NAMALWA (cell line): ENCODE measurements at places on chromosomes 4 and X.

DNA sequence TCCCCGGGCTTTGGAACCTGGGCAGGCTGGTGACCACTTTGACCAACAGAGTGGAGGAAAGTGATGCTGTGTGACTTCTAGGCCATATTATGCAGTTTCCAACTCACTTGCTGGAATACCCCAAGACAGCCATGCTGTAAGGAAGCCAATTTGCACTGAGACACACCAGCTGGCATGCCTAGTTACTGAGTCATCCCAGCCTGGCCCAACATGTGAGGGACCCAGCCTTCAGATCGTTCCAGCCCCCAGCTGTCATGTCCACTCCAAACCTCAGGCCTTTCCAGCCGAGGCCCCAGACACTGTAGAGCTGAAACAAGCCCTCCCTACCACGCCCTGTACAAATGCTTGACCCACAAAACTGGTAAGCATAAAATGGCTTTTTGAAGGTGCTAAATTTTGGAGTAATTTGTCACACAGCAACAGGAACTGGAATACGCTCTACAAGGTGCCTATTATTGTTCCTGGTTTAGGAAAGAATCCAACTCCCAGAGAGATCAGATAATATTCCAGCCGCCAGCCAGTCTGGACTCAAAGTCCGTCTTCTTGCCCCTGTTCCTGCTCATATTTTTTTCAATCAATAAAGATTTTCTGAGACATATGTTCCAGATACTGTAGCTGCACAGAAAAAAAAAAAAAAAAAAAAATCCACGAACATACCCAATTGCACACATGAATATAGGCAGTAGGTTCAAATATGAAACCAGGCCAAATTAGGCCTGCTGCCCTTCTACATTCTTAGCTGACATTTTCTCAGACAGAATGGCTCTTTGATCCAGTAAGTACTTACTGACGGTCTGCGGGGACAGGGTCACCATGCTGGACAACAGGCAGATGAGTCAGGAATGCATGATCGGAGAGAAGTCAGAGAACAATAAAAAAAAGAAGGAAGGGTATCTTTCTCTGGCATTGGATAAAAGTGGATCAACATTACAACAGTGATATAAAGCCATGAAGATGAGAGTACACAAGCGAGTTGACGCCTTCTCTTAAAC lies 35.1 kb downstream of the SH3KBP1 start:
- no peak for DNase-seq

GRCh38 chr4:128823025-128823661 lies 13.6 kb downstream of the JADE1 start:
- DNase-seq, result no peak

GRCh38 chr4:154485127-154485773 lies 6.3 kb downstream of the DCHS2 start:
- peak; percentile 24 for DNase-seq

- no peak for DNase-seq
These were observed 33.7 kb upstream of the STX18 start for GRCh38 chr4:4575284-4576211.

GRCh38 chr4:1154126-1154522 lies 18.3 kb downstream of the SPON2 start:
- no peak for DNase-seq

- no peak for DNase-seq
These were observed 21.6 kb downstream of the PCDH18 start for GRCh38 chr4:137510557-137511265.

DNA sequence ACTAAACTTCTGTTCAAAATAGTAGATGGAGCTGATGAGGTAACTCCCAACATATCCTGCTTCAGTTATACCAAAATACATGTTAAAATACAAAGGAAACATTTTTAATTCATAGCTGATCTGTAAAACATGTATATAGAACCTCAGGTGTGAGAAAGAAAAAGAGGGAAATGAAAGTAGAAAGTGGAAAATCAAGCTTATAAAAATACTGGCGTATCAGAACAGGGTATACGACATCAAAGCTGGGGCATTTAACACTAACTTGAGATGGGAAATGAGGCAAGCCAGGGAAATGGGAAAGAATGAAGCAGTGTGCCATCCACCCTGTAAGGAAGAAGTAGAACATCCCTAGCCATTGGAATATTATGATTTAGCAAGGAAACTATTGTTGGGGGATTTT lies 767.5 kb downstream of the DMD start:
- DNase-seq, result peak; percentile 23

DNA sequence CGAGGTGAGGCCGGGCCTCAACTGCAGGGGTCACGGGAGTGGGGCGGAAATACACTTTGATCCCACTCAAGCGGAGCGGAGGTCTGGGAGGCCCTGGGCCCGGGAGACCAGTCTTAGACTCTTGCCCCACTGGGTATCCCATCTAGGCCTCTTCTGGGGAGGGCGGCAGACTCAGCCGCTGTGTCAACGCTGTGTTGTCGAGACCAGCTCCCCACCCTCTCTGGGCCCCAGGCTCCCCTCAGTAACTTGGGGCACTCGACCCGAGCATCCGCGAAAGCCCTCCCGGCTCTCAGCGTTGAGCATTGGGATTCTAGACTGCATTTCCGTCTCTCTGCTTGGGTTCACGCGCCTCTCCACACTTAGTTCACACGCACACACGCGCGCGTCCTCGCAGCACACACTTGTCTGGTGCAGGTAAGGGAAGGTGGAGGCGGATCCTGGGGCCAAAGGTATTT lies 1.7 kb downstream of the NKX3-2 start:
- DNase-seq, result no peak

- no peak for DNase-seq
These were observed at the start of gene DCHS2 for GRCh38 chr4:154491341-154492271. Gene DCHS2 (minus strand): TSS chr4:154491799. CDS start chr4:154491355, 444 bp downstream.

- no peak for DNase-seq
These were observed 26.7 kb downstream of the TBC1D9 start for GRCh38 chr4:140729344-140730049.

GRCh38 chr4:186719925-186720694 lies 3.5 kb downstream of the FAT1 start:
- peak; percentile 54 for DNase-seq

DNA sequence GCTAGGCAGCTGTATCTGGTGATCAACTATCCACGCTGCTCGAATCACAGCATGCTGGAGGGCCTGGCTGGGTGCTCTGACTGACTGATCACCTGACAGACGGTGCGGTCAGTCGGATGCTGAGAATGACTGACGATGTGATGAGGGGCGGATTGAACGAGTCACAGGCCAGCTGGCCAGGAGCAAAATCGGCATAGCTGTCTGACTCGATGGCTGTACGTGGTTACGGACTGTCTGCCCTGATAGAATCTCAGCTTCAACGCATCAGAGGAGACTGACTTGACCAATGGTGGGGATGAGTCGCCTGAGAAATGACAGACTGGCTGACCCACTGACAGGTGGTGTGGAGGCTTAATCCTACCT lies 1.0 kb upstream of the SUV39H1 start:
- no peak for DNase-seq

GRCh38 chr4:151417766-151418376 lies 8.9 kb downstream of the FHIP1A start:
- DNase-seq, result no peak

GRCh38 chrX:73868916-73869315 lies 305.9 kb downstream of the CHIC1 start:
- no peak for DNase-seq

DNA sequence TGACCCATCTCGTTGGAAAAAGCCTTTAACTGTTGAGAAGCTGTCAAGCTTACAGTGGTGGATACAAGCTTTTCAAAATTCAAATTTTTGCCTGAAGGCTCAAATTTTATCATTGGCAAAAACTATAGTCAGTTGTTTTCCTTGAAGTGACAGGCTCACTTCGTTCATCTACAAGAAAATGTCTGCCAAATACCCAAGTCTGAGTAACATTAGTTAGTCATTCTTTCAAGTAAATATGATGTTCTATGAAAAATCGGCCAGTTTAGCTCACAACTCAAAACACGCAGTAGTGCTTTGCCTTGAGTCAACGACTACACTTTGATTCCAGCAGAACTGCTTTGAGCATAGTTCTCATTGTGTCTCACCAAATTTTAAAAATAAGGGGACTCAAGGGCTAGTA lies 170.3 kb upstream of the MAMLD1 start:
- no peak for DNase-seq

GRCh38 chr4:77148078-77148477 lies 8.9 kb upstream of the CCNG2 start:
- no peak for DNase-seq

GRCh38 chr4:11334887-11335286 lies 93.8 kb downstream of the HS3ST1 start:
- DNase-seq, result no peak

- DNase-seq, result no peak
These were observed 750.5 kb downstream of the FAM133A start for GRCh38 chrX:94424456-94424855.

DNA sequence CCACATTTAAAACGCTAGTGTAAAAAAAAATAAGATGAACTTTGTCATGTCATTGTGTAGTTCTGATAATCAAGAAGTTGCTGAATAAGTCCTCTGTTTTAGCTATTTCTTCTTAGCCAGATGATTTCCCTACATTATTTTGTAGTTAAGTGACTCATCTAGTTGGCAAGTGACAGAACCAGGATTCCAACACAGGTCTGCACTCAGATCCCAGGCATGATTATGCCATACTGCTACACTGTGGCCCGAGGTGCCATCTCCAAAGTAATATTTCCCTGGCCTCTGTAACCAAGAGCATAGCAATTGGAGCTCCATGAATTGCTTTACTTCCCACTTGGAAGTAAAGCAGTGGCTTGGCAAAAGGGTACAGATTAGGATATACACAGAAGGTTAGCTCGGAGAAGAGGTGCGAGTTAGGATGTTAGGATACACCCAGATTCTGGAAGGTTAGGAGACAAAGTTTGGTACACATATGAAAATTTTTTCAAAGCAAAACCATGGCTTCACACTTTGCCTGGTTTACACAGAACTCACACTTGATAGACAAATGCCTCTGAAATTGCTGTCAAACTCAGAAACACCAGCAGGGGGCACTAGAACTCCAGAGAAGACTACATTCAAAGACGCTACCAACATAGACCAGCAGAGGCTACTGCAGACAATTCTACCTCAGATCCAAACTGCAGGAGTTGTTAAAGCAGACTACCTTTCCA lies 41.4 kb downstream of the SRPX2 start:
- DNase-seq, result peak; percentile 81

DNA sequence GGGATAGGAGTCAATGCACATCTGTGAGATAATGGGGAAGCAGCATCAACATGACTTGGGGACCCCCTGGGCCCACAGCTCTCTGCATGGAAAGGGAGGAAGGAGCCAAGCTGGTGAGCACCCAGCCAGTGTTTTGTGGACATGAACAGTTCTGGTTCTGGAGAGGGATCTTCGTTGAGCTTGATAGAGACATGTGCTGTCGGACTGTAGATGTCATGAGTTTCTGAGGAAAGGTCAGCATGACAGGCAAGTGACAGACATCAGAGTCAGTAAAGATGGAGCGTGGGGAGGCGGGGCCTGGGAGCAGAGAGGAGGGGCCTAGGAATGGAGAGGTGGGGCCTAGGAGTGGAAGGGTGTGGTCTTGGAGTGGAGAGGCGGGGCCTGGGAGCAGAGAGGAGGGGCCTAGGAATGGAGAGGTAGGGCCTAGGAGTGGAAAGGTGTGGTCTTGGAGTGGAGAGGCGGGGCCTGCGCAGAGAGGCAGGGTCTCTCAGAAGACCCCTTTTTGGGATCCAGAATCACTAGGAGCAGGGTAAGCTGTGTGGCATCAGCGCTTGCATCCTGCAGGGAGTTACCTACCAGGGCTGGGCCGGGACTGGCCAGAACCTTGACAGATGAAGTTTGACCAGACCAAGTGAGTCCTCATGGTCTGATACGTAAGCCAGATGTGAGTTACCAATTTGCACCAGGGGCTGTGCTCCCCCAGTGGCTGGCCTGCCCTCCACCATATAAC lies 33.7 kb downstream of the PIGG start:
- DNase-seq, result peak; percentile 39

DNA sequence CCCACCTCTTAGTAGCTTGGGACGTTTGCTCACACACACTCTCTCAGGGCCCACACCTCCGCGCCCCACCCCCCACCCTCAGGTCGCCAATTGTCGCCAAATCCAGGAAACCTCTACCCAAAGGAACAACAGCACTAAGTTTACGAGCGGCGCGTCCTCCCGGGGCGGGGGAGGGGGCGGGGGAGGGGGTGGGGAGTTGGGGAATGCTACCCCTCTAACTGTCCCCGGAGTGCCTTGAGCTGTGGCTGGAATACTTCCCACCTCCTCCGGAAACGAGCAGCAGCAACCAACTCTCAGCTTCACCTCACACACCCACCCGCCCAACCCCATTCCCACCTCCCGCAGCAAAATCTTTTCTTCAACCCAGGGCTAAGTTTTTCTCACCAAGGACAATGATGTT lies 135.6 kb upstream of the ZIC3 start:
- no peak for DNase-seq

- DNase-seq, result no peak
These were observed 16.1 kb downstream of the TNIP3 start for GRCh38 chr4:121148000-121148399.

- no peak for DNase-seq
These were observed 55.0 kb downstream of the PRPS1 start for GRCh38 chrX:107683124-107683895.

GRCh38 chr4:49032440-49033161 lies 46.5 kb downstream of the CWH43 start:
- DNase-seq, result peak; percentile 62

- no peak for DNase-seq
These were observed 63.8 kb downstream of the FAM47B start for GRCh38 chrX:35006361-35006760.

- DNase-seq, result no peak
These were observed 1181.1 kb upstream of the PCDH7 start for GRCh38 chr4:29538889-29539646.

DNA sequence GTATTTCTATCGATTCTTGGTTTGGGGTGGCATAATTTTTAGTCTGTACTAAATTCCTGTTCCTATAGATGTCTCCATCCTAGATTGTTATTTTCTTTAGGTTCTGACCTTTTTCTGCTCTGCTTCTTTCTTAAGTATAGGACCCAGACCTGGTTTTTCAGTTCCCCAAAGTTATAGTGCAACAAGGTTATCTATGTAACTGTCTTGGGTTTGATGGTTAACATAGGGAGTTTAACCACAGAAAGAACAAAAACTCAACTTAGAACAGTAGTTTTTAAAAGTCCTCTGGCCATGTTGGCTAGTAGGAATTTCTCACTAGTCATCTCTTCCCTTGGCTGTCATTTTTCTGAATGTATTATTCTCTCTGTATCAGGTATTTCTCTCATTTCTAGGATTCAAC lies 38.8 kb upstream of the MAD2L1 start:
- DNase-seq, result no peak

DNA sequence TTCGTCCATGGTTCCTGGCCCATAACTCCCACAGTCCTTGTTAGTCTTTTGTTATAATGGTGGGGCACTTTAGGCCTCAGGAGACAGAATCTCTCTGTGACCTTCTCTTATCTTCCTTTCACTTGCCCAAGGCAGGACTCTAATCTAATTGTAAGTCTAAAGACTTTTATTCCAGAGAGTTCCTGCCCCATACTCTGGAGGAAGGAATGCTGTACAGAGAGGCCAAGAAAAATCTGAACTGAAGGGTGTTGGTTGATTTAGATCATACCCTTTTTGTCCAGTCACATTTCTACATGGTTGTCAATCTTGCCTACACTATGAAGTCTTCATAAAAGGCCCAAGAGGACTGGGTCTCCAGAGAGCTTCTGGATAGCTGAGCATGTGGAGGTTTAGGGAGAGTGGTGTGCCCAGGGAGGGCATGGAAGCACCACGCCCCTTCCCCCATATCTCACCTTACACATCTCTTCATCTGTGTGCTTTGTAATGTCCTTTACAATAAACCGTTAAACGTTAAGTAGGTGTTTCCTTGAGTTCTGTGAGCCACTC lies 84.5 kb downstream of the AFF1 start:
- DNase-seq, result no peak
